ENCODE measurements at places on chromosomes 13 and 19.
A peak's percentile ranks its signal among the peaks of the same experiment; 100 is the strongest.

DNA sequence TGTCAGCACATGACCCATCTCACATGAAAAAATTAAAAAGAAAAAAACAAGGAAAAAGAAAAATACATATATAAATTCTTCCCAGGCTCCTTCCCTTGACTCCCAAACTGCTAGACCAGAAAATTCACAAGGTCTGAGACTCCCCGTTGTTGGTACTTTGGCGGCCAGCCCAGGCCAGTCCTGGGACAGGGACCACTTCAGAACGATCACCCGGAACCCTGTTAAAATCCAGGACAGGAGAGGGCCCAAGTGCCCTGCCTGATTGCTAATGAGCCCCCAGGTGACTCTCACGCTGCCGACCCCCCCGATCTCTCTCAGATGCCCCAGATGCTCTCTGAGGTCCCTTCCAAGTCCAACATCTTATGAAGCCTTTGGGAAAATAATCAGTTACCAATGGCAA, 107.2 kb downstream of the COL4A2 start:
- no peak for DNase-seq

GRCh38 chr13:32650705-32651311, 64.6 kb downstream of the PDS5B start:
- DNase-seq, result peak; percentile 60

- DNase-seq, result no peak
These were observed 62.3 kb upstream of the STARD13 start for GRCh38 chr13:33347861-33348260.

DNA sequence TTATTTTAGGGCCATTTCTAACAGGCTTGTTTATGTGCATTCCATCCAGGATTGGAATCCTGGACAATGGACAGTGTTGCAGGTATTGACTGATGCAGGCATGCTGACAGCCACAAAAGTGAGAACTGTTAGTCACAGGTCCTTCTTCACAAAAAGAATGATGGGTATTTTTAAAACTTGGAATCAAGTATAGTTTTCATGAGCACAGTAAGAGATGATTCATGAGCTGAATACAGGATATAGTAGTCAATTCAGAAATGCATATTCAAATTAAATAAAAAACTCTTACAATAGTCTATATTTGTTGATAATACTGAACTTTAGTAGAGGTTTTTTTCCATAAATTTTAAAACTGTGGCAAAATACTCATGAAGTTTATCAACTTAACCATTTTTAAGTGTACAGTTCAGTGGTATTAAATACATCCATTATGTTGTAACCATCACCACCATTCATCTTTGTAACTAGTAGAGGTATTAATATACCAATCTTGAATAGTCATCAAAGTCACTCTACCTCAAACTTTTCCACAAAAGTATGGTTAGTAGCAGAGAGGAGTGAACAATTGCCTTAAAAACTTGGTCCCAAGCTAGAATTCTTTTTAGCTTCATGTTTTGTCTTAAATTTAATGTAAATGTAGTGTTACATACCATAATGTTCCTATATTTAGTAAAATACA, 79.5 kb downstream of the KCNRG start:
- no peak for DNase-seq

GRCh38 chr13:31138515-31138914, 23.2 kb downstream of the HSPH1 start:
- DNase-seq, result no peak

- DNase-seq, result peak; percentile 49
These were observed 61.3 kb downstream of the CELF5 start for GRCh38 chr19:3285647-3286176.

- peak; percentile 66 for DNase-seq
These were observed 2.7 kb downstream of the VSTM2B start for GRCh38 chr19:29528350-29528945.

DNA sequence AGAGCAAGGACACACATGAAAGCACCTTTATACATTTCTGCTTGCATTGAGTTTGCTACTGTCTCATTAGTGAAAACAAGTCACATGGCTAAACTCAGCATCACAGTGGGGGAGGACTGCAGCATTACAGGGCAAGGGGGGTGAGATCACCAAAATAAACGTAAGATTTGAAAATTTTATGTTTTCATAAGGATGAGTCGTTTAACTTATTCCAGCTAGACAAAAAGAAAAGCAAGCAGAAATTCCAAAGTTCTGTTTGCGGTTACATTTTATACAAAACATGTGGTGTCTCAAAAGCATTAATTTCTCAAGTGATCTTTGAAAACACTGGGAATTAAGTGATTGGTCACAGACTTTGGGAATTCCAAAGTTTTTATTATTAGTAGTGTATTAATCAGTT, 261.4 kb upstream of the RXFP2 start:
- DNase-seq, result no peak

DNA sequence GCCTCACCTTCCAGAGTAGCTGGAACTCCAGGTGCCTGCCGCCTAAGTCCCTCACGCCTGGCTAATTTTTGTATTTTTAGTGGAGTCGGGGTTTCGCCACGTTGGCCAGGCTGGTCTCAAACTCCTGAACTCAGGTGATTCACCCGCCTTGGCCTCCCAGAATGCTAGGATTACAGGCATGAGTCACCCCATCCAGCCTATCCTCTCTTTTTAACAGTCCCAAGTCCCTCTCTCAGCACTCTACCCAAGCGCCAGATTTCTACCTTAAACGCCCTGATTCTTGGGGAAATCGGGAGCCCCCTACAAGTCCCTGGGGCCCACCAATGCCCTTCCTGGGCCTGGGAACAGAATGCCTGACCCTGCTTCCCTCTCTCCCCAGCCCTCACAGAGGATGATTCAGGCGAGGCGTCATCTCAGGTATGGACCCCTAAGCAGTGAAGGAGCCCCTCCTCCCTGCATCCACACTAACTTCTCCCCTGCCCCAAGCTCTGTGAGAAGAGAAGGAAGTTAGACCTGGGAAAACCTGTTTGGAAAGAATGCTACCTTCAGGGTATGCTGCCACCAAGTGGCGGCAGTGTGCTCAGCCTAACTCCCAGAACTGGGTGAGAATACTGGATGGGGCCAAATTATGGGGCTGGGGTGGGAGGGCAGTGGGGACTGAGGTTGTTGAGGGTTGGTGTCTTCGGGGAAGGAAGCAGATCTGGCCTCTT, 20.8 kb upstream of the EBI3 start:
- no peak for DNase-seq

GRCh38 chr19:46372901-46373490, 26.1 kb downstream of the PPP5C start:
- no peak for DNase-seq

DNA sequence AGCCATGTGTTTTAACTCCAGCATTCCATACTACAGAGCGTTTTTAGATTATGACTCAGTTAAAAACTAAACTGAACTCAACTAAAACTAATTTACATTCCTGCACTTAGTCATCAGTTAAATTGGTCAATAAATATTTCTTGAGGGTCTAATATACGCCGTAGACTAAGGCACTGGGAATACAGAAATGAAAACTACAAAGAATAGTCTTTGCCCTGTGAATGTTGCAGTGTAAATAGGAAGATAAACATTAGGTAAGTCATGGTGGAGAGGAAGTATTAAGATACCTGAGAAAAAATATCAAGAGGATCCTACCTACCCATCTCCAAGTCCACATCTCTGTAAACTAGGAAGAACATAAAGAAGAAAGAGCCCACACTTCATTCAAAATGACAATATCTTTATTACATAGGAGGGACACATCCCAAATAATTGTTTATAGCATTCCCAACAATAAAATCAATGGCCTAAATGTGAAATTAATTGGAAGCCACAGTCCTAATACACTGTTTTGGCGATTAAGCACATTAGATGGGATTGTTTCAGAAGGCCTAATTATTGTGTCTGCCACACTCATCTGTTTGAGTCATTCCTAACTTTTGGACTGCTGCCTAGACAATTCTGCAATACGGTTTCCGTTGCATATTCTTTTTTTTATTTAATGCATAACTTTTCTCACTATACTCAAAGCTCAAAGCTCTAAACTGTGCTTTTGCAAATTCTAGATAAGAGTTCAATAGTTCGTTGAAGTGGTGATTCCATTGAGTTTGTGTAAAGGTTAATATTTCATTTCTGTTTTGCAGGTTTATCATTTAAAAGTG, 52.9 kb downstream of the MBNL2 start:
- no peak for DNase-seq

GRCh38 chr13:48412881-48413351, at the start of gene LPAR6:
Gene LPAR6 (minus strand): TSS chr13:48413113. CDS start chr13:48412423, 690 bp downstream.
- DNase-seq, result no peak

- DNase-seq, result no peak
These were observed 5.0 kb downstream of the WASF3 start for GRCh38 chr13:26562512-26562890.

- no peak for DNase-seq
These were observed 967 bp upstream of the TPT1 start for GRCh38 chr13:45341799-45342500.

DNA sequence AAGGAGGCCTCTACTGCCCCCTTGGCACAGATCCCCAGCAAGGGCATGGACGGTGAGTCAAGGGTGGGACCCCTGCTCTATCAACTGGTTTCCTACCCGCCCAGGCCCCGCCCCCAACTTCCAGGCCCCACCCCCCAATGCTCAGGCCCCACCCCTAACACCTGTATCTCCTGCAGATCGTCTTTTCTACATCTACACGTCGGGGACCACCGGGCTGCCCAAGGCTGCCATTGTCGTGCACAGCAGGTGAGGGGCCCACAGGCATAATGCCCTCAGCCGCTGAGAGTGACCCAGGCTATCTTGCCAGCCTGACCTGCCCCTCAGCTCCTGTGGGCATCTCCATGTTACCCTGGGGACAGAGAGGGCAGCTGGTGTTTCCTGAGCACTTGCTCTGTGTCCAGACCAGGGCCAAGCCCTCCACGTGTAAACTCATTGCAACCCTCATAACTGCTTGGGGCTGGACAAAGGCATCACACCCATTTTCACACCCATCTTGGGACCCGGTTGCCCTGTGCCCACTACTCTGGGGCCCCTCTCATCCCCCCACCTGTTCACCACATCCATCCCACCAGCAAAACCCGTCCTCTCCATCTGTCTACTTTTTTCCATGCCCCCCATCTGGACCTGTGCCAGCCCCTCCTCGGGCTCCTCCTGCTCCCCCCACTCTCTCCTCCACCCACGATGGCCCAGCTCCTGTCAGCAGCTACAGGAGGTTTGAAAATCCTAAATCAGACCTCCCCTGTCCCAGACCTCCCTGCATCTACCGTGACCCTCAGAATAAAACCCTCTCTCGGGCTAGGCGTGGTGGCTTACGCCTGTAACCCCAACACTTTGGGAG, 17.2 kb downstream of the SLC27A1 start:
- no peak for DNase-seq

GRCh38 chr13:111508164-111508870, 187.9 kb downstream of the TEX29 start:
- DNase-seq, result no peak

GRCh38 chr13:95741584-95742563, 64.9 kb downstream of the DNAJC3 start:
- no peak for DNase-seq

DNA sequence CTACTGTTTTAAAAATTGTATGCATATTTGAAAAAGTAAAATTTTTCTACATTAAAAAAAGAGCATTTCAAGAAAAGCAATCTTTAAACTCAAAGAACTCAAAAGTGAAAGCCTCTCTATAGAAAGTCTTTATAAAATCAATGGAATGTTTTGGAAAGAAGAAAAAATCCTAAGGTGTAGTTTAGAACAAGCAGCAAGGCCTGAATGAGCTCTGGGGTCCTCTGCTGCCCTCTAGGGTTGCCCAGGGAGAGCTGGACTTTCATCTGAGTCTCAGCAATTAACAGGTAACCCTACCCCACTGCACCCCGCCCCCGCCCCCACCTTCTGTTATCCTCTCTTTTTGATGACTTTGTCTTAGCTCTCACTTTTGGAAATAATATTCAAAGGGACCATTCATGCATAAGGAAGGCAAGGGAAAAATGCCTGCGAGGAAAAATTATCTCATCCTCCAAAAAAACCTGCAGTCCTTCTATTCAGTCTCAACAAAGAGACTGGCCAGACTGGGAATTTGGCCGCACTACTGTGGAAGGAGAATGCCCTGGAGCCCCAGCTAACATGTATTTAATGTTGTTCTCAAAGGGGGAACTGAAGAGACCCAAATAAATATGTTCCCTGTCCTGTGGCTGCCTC, 24.1 kb downstream of the SLC25A30 start:
- DNase-seq, result peak; percentile 31

DNA sequence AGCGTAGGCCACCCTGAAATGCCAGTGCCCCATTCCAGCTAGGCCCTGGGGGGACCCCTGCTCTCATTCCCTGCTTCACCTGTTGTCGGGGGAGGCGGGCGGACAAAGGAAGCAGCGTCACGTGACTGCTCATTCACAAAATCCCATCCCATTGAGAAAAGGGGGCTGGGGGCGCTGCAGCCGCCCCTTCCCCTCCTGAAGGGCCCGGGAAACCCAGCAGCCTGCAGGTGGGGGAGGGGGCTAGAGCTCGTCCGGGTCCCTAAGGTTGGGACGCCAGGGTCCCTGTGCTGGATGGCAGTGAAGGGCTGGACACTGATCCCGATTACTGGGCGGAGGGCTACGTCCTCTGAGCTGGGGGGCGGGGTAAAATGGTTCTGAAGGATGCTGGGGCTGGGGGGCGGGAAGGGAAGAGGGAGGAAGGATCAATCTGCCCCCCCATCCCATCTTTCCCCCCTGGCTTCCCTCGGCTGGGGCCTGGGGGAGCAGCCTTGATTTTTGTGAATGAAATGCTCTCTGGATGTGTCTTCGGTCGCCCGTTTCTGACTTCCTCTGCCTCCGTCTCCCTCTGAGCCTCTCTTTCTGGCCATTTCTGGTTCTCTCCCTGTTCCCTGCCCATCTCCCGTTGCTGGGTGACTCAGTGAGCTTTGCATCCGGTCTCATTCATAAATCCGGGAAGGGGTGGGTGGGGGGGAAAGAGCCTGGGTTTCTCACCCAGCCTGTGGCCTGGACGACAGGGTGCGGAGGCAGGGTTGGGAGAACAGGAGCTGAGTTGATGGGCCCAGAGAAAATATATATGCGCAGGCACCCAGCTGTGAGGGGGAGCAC, 816 bp downstream of the SPRED3 start:
- no peak for DNase-seq

DNA sequence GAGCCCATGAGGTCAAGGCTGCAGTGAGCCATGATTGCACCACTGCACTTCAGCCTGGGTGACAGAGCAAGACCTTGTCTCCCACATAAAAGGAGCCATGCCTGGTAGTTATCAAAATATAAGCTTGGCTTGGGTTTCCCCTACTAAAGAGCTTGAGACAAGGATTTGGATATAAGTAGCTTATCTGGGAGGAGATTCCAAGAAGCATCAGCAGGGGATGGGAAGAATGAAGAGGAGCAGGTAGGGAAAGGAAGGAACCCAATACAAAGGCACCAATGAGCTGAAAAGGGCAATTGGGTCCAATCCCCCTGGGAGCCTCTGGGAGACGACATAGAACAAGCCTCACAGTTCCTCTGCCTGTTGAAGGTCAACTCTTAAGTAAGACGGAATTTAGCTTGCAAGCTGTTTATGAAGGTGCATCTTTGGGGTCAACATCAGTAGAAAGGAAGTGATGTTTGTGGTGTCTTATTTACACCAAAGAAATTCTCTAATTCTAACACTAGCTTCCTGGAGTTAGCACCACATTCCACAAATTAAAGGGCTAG, 7.4 kb upstream of the CLEC4G start:
- no peak for DNase-seq

GRCh38 chr19:51364200-51365106, 1.7 kb downstream of the ETFB start:
- no peak for DNase-seq

All from activated naive CD4-positive, alpha-beta T cell treated with Interleukin-2 at 50 U/mL for 16 hours (primary cell).